ENCODE measurements at places on chromosomes 5 and 9. TPM values are rescaled to one million over a fixed set of nuclear protein-coding genes. Genes with fewer than 3 reads are reported as not detected.

- no peaks in the 10 kb centered on the region for H3K27me3 ChIP-seq
- no peak overlapping the region for H3K27ac ChIP-seq
- H3K4me3 ChIP-seq: no peak overlapping the region
- no peaks in the 10 kb centered on the region for H3K36me3 ChIP-seq
- no peaks in the 10 kb centered on the region for H3K4me1 ChIP-seq
Observed at GRCh38 chr5:116281309-116281708, 196.5 kb downstream of the COMMD10 start.

- H3K4me1 ChIP-seq: no peaks in the 10 kb centered on the region
- no peaks in the 10 kb centered on the region for H3K27me3 ChIP-seq
- DNase-seq: no peak
- H3K36me3 ChIP-seq: no peaks in the 10 kb centered on the region
- H3K4me3 ChIP-seq: no peak overlapping the region
Observed at GRCh38 chr9:112854657-112855056, 36.0 kb downstream of the SLC46A2 start.

- peaks cover 23% of the 10 kb centered on the region for H3K36me3 ChIP-seq
- H3K4me1 ChIP-seq: peaks cover 7% of the 10 kb centered on the region
- H3K27me3 ChIP-seq: no peaks in the 10 kb centered on the region
- no peak for DNase-seq
- H3K27ac ChIP-seq: no peak overlapping the region
- H3K4me3 ChIP-seq: no peak overlapping the region
Observed at GRCh38 chr9:21810388-21810787, 8.0 kb downstream of the MTAP start.

DNA sequence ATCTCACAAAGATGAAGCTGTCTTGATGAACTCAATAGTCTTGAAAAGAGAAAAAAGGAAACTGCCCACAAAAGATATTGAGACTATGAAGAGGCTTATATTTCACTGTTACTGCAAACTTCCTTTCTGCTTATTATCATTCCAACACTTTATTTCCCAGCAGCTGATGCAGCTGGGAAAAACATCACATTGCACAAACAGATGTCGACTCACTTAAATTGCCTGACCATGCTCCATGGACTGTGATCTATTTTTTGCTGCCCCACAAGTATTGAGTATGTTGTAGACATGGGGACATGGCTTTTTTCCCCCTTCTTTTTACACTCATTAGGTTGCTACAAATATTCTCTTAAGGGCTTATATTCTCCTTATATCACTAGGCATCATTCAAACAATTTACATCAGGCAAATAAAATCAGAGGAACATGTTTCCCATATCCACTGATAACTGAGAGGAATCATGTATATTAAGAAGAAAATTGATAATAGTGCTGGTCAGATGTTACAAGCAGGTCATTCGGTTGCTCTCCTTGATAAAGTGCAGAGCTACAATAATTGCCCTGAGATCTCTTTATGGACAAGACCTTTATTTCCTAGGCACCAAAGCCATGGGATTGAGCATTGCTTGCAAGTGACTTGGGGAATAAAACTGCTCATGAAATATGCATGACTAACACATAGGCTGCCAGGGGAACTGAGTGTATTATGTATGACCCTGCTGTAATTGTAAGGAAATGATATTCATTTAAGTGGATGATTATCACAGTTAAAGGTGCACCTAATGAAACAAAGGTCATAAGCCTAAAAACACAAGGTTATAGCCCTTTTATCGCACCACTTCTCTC lies 509.9 kb downstream of the ZNF608 start:
- H3K4me1 ChIP-seq: peaks cover 57% of the 10 kb centered on the region
- DNase-seq: no peak
- no peaks in the 10 kb centered on the region for H3K36me3 ChIP-seq

DNA sequence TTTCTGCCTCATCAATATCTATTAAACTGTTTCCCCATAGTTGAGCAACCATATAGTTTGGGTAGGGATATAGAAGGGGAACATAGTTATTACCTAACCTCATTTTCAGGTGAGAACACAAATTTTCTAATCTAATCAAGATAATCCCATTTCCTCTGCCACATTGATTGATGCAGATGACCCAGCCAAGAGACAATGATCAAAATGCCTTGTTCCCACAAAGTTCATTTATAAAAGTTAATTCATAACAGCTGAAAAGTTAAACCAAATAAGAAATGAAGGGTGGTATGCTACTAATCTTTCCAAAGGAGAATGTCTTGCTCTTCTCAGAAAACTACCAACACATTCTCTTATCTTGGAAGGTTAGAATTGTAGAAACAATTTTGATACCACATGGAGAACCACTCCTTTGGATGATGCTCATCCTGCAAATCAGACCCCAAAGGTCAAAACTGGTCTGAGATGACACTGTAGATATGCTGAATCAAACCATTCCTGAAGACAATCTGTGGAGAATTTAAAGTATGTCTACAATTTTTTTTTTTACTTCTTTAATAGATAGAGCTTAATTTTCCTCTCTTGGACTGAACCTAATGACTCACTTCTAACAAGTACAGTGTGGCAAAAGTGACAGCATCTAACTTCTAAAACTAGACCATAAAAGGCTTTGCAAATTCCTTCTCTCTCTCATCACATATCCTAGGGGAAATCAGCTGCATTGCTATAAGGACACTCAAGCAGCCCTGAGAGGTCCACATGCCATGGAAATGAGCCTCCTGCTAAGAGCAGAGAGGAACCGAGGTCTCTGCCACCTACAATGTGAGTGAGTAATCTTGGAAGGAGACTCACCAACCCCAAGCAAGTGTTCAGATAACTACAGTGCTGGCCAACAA lies 586.7 kb upstream of the TUSC1 start:
- no peaks in the 10 kb centered on the region for H3K36me3 ChIP-seq
- H3K4me3 ChIP-seq: no peak overlapping the region
- H3K4me1 ChIP-seq: no peaks in the 10 kb centered on the region
- no peak for DNase-seq
- H3K27me3 ChIP-seq: no peaks in the 10 kb centered on the region

DNA sequence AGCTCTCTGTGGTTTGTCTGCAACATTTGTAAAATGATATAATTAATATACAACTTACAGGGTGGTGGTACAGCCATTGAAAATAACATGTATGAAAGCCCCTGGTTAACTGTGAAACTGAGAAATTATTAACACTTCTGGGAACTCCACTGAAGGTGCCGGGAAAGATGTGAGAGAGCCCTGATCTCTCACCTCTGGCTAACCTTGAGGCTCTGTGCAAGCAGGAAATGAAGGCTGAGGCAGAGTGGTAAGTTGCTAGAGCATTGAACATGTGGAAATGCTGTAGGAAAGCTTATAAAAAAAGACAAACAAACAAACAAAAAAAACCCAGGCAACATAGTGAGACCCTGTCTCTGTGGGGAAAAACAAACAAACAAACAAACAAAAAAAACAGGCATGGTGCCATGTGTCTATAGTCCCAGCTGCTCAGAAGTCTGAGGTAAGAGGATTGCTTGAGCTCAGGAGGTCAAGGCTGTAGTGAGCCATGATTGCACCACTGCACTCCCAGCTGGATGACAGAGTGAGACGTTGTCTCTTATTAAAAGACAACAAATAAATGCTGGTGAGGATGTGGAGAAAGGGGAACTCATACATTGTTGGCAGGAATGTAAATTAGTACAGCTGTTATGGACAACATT lies 7.5 kb downstream of the CATSPER3 start:
- DNase-seq: no peak
- no peaks in the 10 kb centered on the region for H3K27me3 ChIP-seq
- H3K4me3 ChIP-seq: no peak overlapping the region
- no peaks in the 10 kb centered on the region for H3K4me1 ChIP-seq

DNA sequence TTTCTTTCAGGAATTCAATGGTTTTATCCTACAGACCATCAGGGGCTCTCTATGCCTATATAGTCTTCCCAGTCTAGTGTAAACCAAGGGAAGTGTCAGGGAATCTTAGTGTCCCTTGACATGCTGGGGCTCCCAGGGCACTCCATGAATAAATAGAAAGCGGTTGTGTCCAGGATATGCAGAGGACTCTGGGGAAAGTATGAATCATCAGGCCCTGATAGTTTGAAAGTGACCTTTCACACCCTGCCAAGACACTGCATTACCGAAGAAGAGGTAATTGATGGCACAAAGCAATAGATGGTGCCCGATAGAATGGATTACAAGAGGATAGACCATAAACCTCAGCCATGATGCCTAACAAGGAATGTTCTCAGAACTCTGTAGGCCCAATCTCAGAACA lies 163.3 kb upstream of the DAPK1 start:
- H3K27me3 ChIP-seq: no peaks in the 10 kb centered on the region
- peaks cover 9% of the 10 kb centered on the region for H3K4me1 ChIP-seq
- H3K27ac ChIP-seq: no peak overlapping the region

DNA sequence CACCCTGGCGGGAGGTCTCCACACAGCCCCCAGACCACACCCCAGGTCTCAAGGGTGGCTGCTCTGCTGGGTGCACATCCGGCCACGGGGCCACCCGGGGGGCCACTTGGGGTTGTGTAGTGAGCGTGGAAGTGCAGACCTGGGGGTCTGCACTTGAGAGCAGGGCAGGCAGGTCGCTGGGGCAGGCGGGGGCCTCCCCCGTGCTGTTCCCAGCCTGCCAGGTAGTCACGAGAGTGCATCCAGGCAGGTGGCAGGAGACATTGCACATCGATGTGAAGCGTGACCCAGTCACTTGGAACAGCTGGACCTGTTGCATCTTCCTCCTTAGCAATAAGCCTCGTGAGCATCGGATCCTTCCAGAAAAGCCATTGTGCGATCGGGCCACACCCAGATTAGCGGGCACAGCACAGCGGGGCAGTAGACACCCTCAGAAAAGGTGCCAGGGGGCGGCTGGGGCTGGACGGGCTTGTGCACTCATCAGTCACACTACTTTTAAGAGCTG lies 4.8 kb upstream of the ENTPD8 start:
- no peaks in the 10 kb centered on the region for H3K36me3 ChIP-seq
- DNase-seq: no peak
- peaks cover 5% of the 10 kb centered on the region for H3K4me1 ChIP-seq

- H3K27ac ChIP-seq: no peak overlapping the region
- no peaks in the 10 kb centered on the region for H3K36me3 ChIP-seq
- H3K4me3 ChIP-seq: no peak overlapping the region
- H3K27me3 ChIP-seq: no peaks in the 10 kb centered on the region
- no peak for DNase-seq
Observed at GRCh38 chr9:74595286-74595685, 98.2 kb downstream of the RORB start.

PCDH12 gene
- total RNA-seq: 0.12 TPM

DNA sequence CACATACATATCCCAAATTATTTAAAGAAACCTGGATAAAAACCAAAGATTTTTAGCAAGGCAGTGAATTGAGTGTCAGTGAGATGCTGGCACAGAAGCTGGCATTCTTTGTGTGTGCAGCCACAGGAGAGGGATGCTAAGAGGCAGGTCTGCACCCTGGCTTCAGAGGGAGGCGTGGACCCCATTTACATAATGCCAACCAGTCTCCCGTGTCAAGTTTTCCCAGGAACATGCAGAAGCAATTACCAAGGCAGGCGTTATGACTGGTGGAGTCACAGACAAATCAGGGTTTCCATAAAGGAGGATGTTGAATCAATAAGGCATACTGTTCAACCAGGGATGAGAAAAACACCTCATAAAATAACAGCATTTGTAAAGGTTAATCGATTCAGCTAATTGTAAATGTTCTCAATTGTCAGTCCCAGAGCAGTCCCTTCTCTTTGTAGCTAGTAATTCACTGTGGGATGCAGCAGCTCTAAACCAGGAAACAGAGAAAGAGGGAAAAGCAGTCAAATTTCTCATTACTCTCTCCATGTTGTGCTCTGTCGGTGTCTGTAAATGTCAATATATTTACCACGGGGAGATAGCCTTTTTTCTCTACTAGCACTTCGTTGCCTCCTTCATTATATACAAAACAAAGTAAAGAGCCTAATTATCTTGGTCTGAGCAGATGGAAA lies 452.4 kb upstream of the GRAMD2B start:
- no peaks in the 10 kb centered on the region for H3K4me1 ChIP-seq
- H3K4me3 ChIP-seq: no peak overlapping the region
- H3K27me3 ChIP-seq: no peaks in the 10 kb centered on the region
- H3K27ac ChIP-seq: no peak overlapping the region
- H3K36me3 ChIP-seq: no peaks in the 10 kb centered on the region

GRCh38 chr5:78659714-78660113 lies 11.1 kb upstream of the LHFPL2 start:
- no peak for DNase-seq
- no peaks in the 10 kb centered on the region for H3K36me3 ChIP-seq
- no peak overlapping the region for H3K27ac ChIP-seq

C9orf153 gene
- total RNA-seq: 0.12 TPM

- H3K27me3 ChIP-seq: no peaks in the 10 kb centered on the region
- DNase-seq: peak; percentile 87
- H3K27ac ChIP-seq: no peak overlapping the region
- H3K36me3 ChIP-seq: no peaks in the 10 kb centered on the region
- H3K4me3 ChIP-seq: no peak overlapping the region
Observed at GRCh38 chr5:30040488-30041118, 1152.9 kb upstream of the CDH6 start.

GRCh38 chr5:80109646-80110478 lies 74.7 kb downstream of the THBS4 start:
- peaks cover 32% of the 10 kb centered on the region for H3K4me1 ChIP-seq
- no peak overlapping the region for H3K27ac ChIP-seq
- H3K36me3 ChIP-seq: no peaks in the 10 kb centered on the region
- peak; percentile 53 for DNase-seq
- H3K27me3 ChIP-seq: no peaks in the 10 kb centered on the region

DNA sequence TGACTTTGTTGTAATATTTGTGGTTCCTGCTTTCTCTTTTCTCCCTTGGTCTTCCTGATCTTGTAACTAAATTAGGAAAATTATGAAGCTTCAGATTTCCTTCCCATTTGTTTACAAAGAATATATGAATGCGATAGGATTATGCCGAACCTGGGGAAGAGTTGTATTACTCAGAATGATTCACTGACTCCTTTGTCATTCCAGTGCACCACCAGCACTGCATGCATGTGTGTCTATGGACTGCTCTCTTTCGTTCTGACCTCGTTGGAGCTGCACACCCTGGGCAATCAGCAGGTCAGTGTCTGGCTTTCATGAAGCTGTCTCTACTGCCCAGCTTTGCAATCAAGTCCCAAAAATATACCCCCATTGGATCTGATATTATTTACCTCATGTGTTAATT lies 25.5 kb downstream of the NUP188 start:
- DNase-seq: no peak
- no peaks in the 10 kb centered on the region for H3K4me1 ChIP-seq
- no peaks in the 10 kb centered on the region for H3K27me3 ChIP-seq
- no peak overlapping the region for H3K4me3 ChIP-seq

- H3K4me3 ChIP-seq: no peak overlapping the region
- no peaks in the 10 kb centered on the region for H3K27me3 ChIP-seq
- H3K36me3 ChIP-seq: no peaks in the 10 kb centered on the region
- H3K4me1 ChIP-seq: no peaks in the 10 kb centered on the region
- H3K27ac ChIP-seq: no peak overlapping the region
Observed at GRCh38 chr9:82410866-82411265, 422.3 kb downstream of the SPATA31D1 start.

DNA sequence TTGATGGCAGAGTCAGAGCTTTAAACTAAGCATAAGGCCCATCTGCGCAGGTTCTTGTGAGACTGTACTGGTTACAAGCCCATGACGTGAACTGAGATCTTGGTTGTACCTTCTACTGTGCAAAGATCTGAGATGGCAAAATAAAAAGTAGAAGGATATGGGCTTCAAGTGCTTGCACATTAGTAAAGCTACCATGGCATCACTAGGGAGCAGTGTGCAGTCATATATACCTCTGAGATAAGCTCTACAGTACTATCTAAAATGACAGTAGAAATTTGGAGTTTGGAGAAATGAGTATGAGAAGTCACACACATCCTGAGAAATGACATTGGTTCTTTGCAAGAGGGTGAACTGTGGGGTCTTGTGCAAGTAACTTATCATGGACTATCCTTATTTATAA lies 408.2 kb upstream of the PRR16 start:
- no peaks in the 10 kb centered on the region for H3K36me3 ChIP-seq
- H3K27ac ChIP-seq: no peak overlapping the region
- DNase-seq: no peak
- H3K27me3 ChIP-seq: no peaks in the 10 kb centered on the region

Data from GM23338 (cell line).